GM18507 (cell line): ENCODE measurements at places on chromosomes 11 and 22.

- DNase-seq, result no peak
These were observed 584.0 kb upstream of the RAG2 start for GRCh38 chr11:37182031-37182430.

DNA sequence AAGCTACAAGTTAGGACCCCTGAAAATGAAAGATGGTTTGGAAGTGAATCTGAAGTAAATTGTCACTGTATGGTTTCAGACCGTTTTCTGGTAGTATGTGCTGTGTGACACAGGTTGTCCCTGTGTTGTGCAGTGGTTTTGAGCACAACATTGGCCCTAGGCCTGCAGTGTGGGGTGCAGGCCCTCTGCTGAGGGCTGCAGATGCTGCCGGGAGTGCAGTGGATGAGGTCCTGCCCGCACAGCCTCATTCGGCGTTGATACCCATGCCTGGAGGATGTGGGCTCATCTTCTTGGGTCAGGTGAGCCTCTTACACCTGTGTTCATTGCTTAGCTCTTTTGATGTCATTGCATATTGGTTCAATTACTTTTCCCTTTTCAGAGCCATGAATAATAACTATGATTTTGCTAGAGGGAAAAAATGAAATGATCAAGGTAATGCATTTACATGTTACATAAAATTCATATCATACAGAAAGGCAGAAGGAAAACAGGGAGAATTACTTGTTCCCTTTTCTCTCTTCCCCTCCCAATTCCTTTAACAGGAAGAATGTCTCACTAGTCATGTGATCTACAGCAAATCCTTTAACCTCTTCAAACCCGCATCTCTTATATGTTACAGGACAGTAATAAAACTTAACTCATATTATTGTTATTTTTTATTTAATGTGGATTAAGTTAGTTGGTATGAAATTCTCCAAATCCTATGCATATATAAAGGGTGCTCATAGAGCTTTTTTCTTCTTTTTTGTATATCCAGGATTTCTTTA lies 48.7 kb downstream of the PTPRJ start:
- no peak for DNase-seq

DNA sequence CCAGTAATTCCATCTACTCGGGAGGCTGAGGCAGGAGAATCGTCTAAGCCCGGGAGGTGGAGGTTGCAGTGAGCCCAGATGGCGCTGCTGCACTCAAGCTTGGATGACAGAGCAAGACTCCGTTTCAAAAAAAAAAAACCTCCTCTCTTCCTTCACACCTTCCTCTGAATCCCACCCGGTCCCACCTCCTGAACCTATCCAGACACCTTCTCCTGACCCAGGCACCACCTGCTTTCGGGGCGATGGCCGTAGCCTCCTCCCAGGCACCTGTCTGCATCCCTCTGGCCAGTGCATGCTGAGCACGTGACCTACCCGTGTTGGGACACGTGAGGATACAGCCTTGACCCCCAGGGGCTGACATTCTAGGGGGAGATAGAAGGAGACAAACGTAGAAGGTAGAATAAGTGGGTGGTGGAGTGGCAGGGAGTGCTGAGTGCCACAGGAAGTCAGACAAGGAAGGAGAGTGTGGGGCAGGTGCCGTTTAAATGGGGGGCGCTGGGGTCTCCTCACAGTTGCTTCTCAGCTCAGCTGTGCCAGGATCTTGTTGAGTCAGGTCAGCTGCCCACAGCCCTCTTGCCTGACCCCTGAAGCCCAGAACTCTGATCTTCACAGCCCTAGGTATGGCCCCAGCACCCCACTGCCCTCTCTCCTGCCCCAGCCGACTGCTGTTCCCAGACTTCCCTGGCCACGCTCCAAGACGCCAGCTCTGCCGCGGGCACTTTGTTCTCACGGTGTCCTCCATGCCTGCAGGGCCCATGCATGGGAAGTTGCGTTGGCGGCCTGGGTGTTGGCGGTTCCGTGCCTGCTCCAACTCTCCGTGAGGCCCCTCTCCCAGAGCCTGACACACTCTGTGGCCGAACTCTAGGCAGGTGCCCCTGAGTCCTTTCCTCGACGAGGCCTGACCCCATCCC lies 1.2 kb upstream of the MIOX start:
- DNase-seq, result no peak

DNA sequence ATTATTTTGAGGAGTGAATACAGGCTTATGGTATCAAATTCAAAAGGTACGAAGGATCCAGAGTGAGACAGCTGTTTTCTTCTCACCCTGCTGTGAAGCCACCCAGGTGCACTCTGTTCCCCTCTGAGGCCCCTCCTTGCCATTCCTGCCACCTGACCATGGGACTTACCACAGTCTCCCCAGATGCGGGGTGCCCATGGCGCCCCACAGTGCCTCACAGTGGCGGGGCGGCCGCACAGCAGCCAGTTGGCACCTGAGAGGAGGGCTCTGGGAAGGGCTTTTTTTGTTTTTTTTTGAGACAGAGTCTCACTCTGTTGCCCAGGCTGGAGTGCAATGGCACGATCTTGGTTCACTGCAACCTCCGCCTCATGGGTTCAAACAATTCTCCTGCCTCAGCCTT lies 151.7 kb downstream of the CEP164 start:
- DNase-seq, result peak; percentile 28

DNA sequence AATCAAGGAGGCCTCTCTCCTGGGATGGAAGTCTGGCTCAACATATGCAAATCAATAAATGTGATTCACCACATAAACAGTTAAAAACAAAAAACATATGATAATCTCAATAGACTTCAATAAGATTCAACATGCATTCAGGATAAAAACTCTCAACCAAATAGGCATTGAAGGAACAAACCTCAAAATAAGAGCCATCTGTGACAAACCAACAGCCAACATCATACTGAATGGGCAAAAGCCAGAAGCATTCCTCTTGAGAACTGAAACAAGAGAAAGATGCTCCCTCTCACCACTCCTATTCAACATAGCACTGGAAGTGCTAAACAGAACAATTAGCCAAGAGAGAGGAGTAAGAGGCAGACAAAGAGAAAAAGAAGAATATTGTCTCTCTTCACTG lies 54.0 kb upstream of the SEZ6L start:
- DNase-seq, result no peak
